ENCODE measurements at places on chromosomes 5 and 9. TPM values are rescaled to one million over a fixed set of nuclear protein-coding genes. Genes with fewer than 3 reads are reported as not detected.
A peak's percentile ranks its signal among the peaks of the same experiment; 100 is the strongest.

DNA sequence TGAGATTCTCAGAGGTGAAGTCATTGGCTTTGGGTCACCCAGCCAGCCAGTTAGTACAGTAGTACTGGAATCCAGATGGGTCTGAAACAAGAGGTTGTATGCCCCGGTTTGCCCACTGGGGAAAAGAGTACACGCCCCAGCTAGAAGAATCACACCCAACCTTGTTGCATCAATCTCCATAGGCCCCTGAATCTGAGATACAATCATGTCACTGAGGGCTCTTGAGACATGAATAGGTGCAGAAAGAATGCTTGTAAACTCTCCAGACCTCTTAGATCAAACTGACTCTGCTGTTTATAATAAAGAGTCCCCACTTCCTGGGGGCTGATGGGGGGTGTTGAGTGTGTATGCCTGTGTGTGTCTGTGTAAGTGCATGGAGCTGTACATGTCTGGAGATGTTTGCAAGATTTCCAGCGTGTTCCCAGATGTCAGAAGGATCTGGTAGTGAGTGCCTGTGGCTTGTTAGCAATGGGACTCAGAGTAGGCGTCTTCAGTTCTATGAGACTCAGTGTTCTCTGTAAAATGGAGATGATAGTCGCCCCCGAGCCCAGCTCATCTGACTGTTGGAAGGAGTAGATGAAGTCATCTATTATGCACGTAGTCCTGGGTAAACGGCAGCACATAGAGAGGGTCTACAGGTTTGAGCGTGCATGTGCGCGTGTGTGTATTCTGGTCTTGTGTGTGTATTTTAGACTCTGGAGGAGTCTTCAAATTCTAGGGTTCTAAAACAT is 48.2 kb downstream of the COL27A1 start:
- no peak for DNase-seq

- peak; percentile 80 for DNase-seq
Measured at GRCh38 chr5:181207214-181207959, 2.4 kb upstream of the TRIM7 start.

CRB2 gene
- total RNA-seq: 0.34 TPM

GRCh38 chr5:167489202-167489601 is 802.2 kb upstream of the WWC1 start:
- no peak for DNase-seq

SHB gene
- total RNA-seq: 32.3 TPM

GRCh38 chr9:35652829-35653209 is 2.1 kb upstream of the SIT1 start:
- no peak for DNase-seq

- DNase-seq: no peak
Measured at GRCh38 chr5:69343083-69343482, 10.5 kb upstream of the CCDC125 start.

- no peak for DNase-seq
Measured at GRCh38 chr5:142929587-142929986, 159.4 kb downstream of the ARHGAP26 start.

GRCh38 chr5:360257-361027 is 38.9 kb downstream of the AHRR start:
- no peak for DNase-seq

DAB2IP gene
- total RNA-seq: 19.4 TPM

GRCh38 chr9:30915451-30915850 is 1469.0 kb upstream of the ACO1 start:
- no peak for DNase-seq

TLE1 gene
- total RNA-seq: 20.5 TPM

GRCh38 chr9:89080193-89080592 is 88.9 kb downstream of the S1PR3 start:
- peak; percentile 95 for DNase-seq

GRCh38 chr9:132546148-132547051 is 36.0 kb upstream of the BARHL1 start:
- DNase-seq: peak; percentile 87

DNA sequence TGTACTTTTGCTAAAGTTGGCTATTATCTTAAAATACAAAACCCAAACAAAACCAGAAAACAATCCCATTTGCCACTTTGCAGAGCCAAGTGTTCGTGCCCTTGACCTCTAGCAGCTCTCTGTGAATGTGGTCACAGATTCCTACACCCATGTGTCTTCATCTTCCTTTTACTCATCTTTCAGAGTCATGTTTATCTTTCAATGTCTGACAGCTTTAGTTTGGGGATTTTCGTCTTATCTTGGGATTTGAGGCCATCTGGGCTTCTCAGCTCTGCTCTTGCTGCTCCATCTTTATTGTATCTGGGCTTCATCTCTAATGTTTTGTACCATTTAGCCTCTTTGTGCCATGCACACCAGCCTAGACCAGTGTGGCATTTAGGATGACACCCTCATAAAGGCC is 81.0 kb downstream of the DAPK1 start:
- no peak for DNase-seq

KIF12 gene
- total RNA-seq: 4.7 TPM

STKLD1 gene
- total RNA-seq: 1.4 TPM

CNTNAP3 gene
- 7.5 TPM for total RNA-seq

SAXO1 gene
- 0.40 TPM for total RNA-seq

- DNase-seq: no peak
Measured at GRCh38 chr5:149567226-149567625, 14.1 kb upstream of the ARHGEF37 start.

GRCh38 chr9:93473411-93473810 is 20.0 kb upstream of the FAM120AOS start:
- no peak for DNase-seq

ADAMTS16 gene
- total RNA-seq: 0.97 TPM
